ENCODE measurements at places on chromosomes 5 and 9.

DNA sequence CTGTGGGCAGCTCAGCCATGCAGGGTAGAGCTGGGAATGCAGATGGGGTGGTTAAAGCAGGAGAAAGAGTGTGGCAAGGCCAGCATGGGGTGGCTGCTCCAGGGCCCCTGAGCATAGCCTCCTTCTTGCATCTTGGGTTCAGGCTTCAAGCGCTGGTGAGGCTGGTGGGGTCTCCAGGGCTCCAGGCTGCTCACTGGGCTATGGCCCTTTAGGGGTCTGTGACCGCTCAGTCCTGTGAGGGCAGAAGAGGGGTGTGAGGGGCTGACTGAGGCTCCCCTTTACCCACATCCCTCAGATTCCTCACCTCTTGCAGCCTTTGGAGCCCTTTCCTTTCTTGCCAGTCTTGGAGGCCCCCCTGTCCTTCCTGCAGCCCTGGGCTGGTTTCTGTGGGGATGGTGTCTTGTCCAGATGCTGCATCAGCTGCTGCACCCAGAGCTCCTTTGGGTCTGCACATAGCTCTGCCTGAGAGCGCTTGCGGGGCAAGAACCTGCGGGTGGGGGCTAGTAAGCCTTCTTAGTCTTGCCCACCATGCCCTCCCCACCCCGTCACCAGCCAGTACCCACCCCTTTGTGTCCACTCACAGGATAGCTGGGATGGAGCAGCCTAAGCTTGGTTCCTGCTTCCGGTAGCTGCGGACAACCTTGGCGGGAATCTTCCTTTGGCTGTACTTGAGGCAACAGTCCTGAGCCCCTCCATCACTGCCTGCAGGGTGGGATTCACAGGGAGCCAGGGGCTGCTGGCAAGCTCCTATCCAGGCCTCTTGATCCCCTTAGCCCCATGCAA, 549 bp downstream of the CCL21 start:
- no peak for DNase-seq

- peak; percentile 24 for DNase-seq
Observed at GRCh38 chr5:134184155-134185135, 7.7 kb upstream of the SKP1 start.

DNA sequence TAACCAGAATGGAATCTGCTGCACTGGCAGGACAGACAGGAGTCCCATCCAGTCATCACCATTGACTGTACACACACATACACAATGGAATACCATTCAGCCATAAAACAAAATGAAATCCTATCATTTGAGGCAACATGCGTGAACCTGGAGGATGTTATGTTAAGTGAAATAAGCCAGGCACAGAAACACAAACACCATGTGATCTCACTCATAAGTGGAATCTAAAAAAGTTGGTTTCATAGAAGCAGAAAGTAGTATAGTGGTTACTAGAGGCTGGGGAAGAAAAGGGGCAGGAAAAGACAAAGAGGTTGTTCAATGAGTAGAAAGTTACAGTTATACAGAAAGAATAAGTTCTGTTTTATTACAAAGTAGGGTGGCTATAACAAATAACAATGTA, 884.0 kb upstream of the ACO1 start:
- DNase-seq = no peak

DNA sequence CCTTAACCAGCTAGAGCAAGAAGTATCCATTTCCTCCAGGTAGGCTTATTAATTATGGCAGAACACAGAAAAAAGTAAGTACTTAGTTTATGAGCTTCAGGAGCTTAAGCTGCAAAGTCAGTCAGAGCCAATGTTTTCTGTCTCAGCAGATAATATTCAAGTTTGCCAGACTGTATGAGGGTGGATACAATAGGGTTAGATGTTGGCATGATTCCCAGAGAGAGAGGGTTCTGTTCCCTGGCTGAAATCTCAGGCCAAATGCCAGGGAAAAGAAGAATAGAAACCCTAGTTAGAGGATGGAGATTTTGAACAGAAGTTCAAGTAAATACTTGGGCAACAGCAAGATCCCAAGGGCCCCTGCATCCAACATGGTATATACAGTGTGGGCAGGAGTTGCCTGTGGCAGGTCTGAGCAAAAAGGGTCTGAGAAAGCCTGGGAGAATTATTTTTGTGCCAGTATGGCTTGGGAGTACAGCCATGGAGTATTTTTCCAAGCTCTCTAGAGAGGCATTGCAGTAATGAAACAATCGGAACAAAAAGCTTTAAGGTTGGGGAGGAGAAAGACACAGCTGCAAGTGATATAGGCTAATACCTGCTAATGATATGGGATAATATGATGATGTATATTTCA, 31.0 kb upstream of the ISOC1 start:
- peak; percentile 55 for DNase-seq

DNA sequence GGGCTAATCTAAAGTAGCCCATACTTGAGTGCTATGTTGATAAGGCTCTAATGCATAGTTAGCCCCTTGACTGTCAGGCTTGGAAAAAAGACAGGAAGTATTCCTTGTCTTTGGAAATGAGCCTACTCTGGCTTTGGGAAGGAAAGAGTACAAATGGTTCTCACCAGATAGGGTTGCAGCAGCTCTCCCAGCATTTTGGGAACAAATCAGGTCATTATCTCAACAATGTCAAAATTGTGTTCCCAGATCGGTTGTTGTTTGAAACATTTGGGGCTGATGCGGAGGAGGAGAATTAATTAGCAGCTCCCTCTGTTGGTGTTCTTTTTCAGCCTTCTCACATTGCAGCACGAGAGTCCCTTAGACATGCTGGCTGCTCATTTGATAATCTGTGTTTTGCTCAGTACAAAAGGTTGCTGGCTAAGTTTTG, 294.7 kb upstream of the DMRT1 start:
- no peak for DNase-seq

DNA sequence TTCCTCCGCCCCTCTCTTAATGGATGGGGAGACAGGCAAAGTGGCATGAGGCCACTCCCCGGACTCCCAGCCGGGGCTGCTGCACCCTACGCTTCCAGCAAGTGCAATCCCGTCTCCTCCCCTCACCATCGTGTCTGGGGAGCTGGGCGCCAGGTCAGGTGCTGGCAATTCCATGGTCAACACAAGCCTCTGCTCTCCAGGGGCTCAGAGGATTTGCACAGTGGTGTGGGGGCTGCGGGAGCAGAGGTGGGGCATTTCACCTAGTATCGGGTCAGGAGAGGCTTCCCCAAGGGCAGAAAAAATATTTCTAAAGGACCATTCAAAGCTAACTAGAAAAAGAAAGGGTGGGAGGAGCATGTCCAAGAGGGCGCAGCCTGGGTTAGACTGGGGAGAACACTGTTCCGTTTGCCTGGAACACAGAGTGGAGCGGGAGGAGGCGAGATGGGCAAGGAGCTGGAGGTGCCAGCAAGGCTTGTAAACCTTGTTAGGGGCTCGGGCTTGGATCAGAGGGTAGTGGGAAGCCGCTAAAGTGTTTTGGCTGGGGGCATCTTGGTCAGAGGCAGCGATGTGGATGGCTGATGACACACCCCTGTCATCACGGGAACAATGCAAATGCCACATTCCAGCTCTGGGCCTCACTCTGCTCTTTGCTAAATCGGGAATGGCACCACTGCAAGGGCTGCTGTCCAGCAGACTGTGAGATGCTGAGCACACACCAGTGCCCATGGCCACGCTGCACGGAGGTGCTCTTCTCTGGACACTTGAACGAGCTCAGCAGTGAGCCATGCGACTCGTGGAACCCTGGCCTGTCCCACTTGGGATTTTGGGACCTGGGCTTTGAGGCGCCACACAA, 191.7 kb downstream of the CDK5RAP2 start:
- DNase-seq = no peak

- no peak for DNase-seq
Observed at GRCh38 chr9:69299826-69300225, 25.2 kb upstream of the ENTREP1 start.

GRCh38 chr9:13904746-13905145, 409.2 kb downstream of the NFIB start:
- DNase-seq = no peak

- DNase-seq = no peak
Observed at GRCh38 chr9:87223392-87224246, 274.0 kb upstream of the DAPK1 start.

DNA sequence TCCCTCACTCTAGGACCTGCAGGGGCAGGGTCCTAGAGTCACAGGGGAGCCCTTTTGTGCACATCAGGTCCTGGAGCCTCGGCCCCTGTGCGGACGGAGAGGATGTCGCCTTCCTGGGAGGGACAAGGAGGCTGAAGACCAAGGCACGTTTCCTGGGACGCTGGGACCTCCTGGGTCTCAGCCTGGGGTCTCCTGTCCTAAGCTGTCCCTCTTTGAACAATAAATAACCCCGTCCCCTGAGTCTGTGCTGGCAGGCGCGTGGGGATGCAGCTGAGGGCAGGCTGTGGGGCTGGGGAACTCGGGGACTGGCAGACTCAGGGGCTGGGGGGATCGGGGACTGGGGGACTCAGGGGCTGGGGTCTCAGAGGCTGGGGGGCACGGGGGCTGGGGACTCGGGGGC, 31.1 kb downstream of the PAEP start:
- no peak for DNase-seq

GRCh38 chr5:1793301-1793740, 6.3 kb downstream of the MRPL36 start:
- peak; percentile 32 for DNase-seq

GRCh38 chr5:42612750-42613366, 143.8 kb upstream of the CCDC152 start:
- peak; percentile 74 for DNase-seq

DNA sequence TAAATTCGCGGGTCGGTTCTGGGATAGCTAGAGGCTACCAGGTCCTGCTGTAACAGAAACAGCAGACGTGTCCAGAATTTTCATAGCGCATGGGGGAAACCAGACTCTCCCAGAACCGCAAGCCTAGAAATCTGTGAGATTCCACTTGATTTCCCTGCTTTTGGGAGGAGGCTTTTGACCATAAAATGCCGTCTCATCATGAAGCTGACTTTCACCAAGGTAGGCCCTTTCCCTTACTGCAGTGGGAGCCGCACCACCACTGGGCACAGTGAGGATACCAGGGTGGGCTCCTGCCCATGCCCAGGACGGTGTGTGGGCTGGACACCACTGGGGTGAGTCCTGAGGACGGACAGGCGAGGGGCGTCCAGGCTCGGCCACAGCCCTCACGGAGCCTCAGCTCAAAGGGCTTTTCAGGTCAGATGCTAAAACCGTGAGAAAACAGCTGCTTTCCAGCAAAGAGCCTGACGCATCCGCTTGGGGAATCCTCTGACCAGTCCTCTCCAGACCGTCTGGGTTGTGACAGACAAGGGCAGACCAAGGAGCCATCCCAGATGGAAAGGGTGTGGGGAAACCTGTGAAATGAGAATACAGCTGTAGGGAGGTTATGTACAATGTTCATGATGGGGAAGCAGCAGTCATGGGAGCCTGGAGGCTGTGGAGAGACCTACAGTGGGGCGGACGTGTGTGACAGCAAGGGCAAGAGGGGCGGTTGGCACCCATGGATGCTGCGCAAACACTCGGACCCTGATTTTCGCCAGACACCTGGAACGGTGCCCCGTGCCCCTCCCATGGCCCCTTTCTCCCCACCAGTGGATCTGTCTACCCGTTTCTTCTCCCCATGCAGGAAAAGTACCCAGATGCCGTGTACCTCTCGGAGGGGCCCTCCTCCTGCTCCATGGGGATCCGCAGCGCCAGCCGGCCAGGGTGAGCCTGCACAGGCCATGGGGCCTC, 59.2 kb downstream of the IPPK start:
- peak; percentile 89 for DNase-seq

GRCh38 chr5:177310757-177311391, 824 bp downstream of the MXD3 start:
- DNase-seq = peak; percentile 55

DNA sequence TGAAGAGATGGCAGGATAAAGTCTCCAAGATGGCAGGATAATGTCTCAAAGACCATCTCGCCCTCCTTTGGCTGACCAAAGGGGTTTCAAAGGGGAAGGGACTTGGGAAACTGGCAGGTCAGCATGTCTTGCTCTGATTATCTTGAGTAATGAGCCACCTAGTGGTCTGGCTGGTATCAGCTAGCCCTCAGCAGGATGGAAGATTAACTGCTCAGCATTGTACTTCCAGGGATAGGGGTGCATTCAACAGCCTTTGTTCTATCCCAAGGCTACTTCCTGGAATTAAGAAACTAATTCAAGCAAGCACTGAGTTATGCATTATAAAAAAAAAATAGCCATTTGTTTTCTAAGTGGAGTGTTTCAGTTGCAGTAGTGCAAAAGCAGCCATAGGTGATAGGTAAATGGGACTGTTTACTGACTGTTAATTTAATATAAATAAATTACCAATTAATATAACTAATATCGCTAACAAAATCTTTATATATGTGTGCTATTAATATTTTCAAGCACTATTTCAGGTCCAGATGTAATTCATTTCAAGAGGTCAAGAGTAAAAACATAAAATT, 555.5 kb downstream of the CDH9 start:
- peak; percentile 0 for DNase-seq

DNA sequence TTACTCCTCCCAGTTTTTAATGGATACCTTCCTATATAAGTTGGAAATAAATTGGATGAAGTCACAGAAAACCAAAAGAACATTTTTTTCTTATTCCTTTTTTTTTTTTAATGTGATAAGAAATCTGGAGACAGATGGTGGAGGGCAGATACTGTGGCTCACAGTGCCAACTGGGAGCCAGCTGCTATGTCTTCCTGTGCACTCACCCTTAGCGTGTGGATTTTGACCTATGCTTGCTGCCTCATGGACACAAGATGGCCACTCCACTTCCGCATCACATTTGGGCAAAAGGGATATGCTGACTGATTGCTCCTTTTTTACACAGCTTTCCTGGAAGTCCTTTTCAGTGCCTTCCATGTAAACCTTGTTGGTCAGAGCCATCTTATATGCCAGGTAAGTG, 342.6 kb downstream of the MAN2A1 start:
- no peak for DNase-seq

- no peak for DNase-seq
Observed at GRCh38 chr5:142863856-142864255, 93.7 kb downstream of the ARHGAP26 start.

- no peak for DNase-seq
Observed at GRCh38 chr9:79968533-79968932, 396.8 kb downstream of the TLE4 start.

DNA sequence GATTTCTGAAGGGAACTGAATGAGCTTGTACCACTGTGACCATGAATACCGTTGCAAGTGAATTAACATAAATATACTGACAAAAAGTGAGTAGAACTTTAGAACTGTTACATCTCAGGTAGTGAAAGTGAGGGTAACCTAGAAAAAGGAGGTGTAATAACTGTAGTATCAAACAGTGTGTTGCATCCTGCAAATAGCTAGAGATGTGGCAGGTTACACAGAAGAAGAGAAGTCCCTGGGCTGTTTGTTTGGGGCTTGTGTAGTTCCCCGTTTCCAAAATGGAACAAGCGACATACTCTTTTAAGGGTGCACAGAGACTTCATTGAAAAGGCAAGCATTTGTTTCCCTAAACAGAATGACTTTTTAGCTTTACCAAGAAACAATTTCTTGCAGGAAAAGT, 214.8 kb downstream of the NR3C1 start:
- no peak for DNase-seq

DNA sequence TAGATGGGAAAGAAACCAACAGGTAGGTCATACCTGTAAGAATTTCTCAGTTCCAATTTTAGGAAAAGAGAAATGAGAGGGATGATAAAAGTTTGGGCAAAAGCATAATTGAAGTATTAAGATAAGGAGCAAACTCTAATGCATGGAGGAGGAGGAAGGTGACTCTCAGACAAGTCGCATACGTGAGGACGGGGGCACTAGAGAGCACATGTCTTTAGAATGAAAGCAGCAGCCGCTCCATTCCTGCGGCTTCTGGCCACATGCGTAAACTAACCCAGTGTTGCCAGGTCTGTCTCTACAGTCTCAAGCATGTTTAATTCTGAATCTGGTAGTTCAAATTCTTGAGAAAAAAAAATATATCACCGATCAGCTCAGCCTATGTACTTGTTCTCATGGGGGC, 371.5 kb upstream of the SLC30A5 start:
- no peak for DNase-seq
